HT-29 (cell line): ENCODE measurements at places on chromosomes 1 and 21. TPM values are rescaled to one million over a fixed set of nuclear protein-coding genes. Genes with fewer than 3 reads are reported as not detected.

GRCh38 chr1:203288400-203288799, 16.9 kb upstream of the BTG2 start:
- DNase-seq, result no peak

GRCh38 chr1:201649761-201650622, 111.1 kb downstream of the NAV1 start:
- no peak for DNase-seq

DNA sequence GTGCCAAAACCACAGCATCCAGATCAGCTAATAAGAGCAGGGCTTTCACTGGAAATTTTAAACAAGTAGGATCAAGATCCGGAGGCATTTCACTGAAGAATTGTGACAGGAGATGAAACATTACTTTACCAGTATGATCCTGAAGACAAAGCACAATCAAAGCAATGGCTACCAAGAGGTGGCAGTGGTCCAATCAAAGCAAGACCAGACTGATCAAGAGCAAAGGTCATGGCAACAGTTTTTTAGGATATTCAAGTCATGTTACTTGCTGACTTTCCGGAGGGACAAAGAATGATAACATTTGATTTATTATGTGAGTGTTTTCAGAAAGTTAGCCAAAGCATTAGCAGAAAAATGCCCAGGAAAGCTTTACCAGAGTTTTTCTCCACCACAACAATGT, 8.2 kb downstream of the ZSWIM5 start:
- DNase-seq, result no peak

- DNase-seq, result no peak
Observed at GRCh38 chr1:178819123-178819522, 51.8 kb downstream of the ANGPTL1 start.

The CELA3A gene
- total RNA-seq, result 0.13 TPM in 1 of 2 replicates, not detected in the other
